ENCODE measurements at places on chromosomes 5 and 9.

- DNase-seq, result no peak
Measured at GRCh38 chr5:152801886-152802285, 396.8 kb upstream of the NMUR2 start.

DNA sequence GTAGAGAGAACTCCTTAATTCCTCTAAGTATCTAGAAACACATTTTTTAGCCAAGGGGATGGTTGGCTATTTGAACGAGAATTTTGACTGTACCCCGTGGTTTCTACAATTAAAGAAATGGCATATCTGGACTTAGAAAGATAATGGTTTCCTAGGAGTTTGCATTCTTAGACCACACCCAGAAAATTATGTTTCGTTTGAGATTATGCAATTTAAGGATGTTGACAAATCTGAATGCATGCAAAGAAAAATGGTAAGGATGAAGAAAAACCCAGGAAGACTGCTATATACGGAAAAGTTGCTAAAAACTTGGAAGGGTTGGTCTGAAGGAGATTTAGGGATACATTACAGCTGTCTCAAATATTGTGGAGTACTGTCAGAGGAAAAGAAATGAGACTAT lies 538.5 kb upstream of the WWC1 start:
- DNase-seq, result no peak

GRCh38 chr5:132283423-132284043 lies 10.7 kb upstream of the SLC22A4 start:
- peak; percentile 45 for DNase-seq

- no peak for DNase-seq
Measured at GRCh38 chr5:56006094-56006493, 11.3 kb upstream of the IL6ST start.

GRCh38 chr5:135332519-135333150 lies 66.4 kb downstream of the MACROH2A1 start:
- DNase-seq, result no peak

- no peak for DNase-seq
Measured at GRCh38 chr5:177552839-177553455, 1.4 kb downstream of the FAM193B start.

GRCh38 chr5:17438027-17438426 lies 60.0 kb upstream of the TAF11L2 start:
- no peak for DNase-seq

DNA sequence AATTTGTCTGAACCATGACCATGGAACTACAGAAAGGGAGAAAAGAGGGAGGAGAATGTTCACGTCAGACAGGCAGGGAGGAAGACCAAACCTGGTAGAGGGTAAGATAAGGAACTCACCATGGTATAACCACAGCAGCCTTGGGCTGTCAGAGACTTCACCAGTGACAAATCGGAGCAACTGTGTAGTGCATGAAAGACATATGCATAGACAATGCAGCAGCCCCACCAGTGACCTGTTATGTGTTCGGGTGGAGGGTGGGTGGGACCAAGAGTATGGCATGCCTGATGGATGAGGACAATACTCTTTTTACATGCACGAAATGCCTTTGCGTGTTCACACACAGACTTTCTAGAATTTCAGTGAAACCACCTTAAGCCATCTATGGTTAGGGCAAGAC lies 221.8 kb upstream of the RASEF start:
- DNase-seq, result no peak

GRCh38 chr9:110036286-110036685 lies 171.7 kb downstream of the C9orf152 start:
- DNase-seq, result no peak

DNA sequence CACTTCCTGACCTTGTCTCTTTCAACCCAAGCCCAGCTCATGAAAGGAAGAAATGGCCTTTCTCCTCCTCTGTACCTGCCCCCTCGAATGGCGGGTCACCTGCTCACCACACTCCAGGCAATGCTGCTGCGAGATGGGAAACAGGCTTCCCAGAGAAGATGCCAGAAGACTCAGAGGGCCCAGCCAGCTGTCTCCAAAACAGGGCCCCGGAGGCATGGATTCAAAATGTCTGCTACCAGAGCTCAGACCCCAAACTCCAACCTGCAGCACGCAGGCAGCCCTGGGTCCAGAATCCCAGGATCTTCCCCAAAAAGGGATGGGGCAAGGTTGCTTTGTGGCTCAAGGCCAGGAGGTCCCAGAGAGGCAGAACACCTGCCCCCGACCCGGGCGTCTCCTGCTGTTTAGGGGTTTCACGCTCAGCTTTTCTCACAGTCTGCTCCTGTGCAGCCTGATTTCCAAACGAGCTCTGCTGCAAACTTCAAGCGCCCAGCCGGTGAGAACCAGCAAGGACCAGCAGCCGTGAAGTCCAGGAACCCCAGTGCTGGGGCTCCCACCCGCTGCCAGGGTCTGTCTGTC lies 42.5 kb downstream of the VAV2 start:
- no peak for DNase-seq

DNA sequence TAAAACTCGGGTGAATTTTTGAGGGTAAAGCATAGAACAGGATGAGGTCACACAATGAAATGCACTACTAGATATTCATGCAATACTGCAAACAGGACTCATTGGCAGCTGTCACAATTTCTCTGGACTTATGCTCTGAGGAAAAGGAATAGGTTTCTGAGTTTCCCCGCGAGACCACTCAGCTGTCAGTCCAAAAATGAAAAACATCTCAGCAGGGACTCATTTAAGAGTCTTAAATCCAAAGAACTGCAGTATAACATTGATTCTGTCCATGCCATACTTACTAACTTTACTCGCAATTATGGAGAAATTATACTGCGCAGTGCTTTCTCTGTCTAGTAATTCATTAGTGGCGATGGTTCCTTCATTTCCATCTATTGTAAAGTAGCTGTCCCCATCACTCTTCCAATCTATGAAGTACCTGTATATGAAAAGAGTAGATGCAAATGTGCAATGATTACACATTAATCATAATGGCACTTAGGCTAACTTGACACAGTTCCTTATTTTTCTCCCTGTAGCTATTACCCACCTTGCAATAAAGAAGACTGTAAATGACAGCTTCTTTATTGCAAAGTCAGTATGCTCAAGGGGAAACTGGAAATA lies 1070.0 kb downstream of the CDH12 start:
- DNase-seq, result no peak

DNA sequence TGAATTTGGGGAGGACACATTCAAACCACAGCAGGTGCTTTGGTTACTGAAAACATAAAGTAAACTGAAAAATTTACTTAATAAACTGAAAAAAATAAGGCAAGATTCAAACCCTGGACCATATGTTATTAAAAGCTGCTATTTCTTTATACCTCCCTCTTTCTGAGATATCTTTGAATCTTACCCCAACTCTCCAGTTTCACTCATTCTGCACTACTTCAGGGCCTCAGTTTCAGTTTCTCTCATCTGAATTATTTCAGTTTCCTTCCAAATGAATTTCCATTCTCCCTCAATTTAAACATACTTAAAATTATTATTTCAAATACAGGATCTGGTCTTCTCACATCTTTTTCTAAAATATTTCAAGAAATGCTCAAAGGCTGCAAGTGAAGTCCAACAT lies 4.9 kb upstream of the OXCT1 start:
- no peak for DNase-seq

DNA sequence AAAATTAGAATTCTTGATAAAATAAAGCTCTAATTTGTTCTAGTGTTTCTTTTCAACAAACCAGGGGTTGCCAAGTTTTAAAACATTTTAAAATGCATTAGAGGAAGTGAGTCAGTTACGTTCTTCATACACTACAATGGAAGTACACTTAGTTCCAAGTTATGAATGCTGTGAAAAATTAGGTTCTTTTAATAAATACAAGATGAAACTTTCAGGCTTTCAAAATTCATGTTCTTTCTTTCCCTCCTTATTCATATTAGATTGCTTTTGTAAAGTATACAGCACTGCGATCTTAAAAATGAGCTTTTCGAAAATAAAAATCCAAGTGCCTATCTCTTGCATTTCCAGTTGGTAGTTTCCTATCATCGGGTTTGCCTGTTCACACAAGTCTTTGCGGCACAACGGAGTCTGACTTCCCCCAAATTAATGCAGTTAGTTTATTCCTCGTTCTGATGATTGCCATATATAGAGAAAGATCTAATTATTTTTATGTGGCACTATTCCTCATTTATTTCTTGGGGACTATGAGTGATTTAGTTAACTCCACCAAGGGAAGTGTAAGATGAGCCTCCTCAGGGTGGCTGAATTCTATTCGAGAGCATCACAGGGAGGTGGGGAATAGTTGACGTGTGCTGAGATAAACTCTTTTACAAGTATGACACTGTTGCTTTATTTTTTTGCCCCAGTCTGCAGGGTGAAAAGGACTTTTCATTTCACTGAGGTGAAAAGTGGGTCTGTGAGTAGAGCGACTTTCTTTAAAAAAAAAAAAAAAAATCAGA lies 238.2 kb downstream of the CD180 start:
- DNase-seq, result no peak

DNA sequence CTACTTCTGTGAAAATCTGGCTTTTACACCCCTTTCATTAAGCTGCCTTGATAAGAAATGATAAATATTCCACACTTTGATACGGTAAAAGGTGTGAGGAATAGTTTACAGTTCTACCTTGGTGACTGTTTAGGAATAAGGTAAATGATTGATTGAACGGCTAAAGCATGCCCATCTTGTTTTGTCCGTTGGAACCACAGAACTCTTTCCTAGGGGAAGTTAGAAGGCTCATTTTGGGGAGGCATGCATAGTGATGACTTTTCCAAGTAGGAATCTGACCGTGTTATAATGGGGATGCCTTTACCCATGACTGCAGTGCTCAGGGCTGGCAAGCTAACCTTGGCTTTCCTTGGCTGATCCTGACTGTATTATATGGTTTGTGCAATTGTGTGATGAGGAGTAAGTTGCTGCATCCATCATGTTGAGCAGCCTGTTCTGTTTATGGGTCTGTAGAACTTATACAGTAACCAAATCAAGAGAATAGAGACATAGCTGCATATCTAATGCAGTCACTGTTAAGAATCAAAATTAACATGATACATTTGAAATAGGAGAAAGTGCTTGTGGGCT lies 24.5 kb downstream of the PCSK5 start:
- DNase-seq, result no peak

Data from thyroid gland (tissue), 4 donors.